ENCODE measurements at places on chromosomes 5 and 9. TPM values are rescaled to one million over a fixed set of nuclear protein-coding genes. Genes with fewer than 3 reads are reported as not detected.

Gene PCDHB4
- total RNA-seq = 0.02 TPM

Gene UBLCP1
- total RNA-seq = 33.3 TPM

Gene PCDHB14
- total RNA-seq = 0.06 TPM

Gene OR1J2
- total RNA-seq = not detected

Gene ISL1
- total RNA-seq = 0.06 TPM

Gene BTNL9
- 1.0 TPM for total RNA-seq

Gene GPRIN1
- 9.3 TPM for total RNA-seq

Gene ENTR1
- 65.6 TPM for total RNA-seq

Gene PHF24
- total RNA-seq = 0.19 TPM

Gene C5orf58
- not detected for total RNA-seq

Gene CKMT2
- not detected for total RNA-seq

Gene GNA14
- total RNA-seq = not detected

Gene SLC6A3
- total RNA-seq = 1.5 TPM

Gene NIPAL4
- total RNA-seq = 12.3 TPM

Gene ZDHHC11
- 22.3 TPM for total RNA-seq

Gene PCDHB12
- total RNA-seq = not detected

Gene AJM1
- 4.6 TPM for total RNA-seq

Gene HK3
- total RNA-seq = 0.03 TPM

Gene NPM1
- 3,443 TPM for total RNA-seq

Gene DDX4
- total RNA-seq = 0.05 TPM

Gene SLC2A8
- 13.9 TPM for total RNA-seq

Gene CTSL
- total RNA-seq = 618 TPM

Gene CD274
- 2.1 TPM for total RNA-seq

Gene EDIL3
- 0.14 TPM for total RNA-seq
